Cerebellar nuclear complex (tissue), 1 donor: ENCODE measurements at places on chromosomes 4 and X.

DNA sequence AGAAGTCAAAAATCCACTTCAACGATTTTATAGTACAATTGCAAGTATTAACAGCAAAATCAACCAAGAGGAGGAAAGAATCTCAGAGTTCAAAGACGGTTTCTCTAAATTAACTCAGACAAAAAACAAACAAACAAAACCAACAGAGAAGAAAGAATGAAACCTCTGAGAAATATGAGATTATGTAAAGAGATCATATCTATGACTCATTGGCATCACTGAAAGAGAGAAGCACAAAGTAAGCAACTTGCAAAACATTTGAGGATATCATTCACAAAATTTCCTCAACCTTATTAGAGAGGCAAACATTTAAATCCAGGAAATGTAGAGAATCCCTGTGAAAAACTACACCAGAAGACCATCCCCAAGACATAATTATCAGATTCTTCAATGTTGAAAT, 370.4 kb downstream of the INPP4B start:
- DNase-seq: no peak

- DNase-seq: no peak
These were observed 319.5 kb upstream of the NOCT start for GRCh38 chr4:138696058-138696457.

DNA sequence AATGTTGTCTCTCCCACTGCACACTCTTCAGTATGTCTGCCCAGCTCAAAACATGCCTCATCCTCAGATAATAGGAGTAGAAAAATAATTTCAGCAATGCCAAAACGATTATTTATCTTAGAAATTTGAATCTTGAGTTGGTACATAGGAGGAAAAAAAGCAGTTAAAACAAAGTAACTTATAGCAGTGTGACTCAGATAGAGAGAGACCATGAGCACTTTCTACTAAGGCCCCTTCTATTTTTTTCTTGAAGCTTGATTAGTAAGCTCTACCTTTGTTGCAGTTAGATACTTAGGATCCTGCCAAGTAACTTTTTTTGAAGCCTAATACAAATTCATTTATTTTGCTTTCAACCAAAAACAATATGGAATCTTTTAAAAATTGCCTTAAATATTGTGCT, 212.3 kb downstream of the MAD2L1 start:
- no peak for DNase-seq

GRCh38 chr4:14868426-14869395, 133.6 kb upstream of the CPEB2 start:
- no peak for DNase-seq

GRCh38 chr4:170675568-170676262, 586.0 kb upstream of the AADAT start:
- DNase-seq: no peak

GRCh38 chrX:69493766-69494165, 10.4 kb upstream of the NALF2 start:
- DNase-seq: no peak

GRCh38 chrX:9318766-9319165, 146.1 kb upstream of the TBL1X start:
- no peak for DNase-seq

GRCh38 chr4:85776579-85776978, 301.6 kb downstream of the ARHGAP24 start:
- DNase-seq: no peak

- DNase-seq: no peak
These were observed 1219.3 kb upstream of the PRKX start for GRCh38 chrX:4932790-4933189.

GRCh38 chrX:108415891-108416290, 22.3 kb downstream of the COL4A6 start:
- DNase-seq: no peak

DNA sequence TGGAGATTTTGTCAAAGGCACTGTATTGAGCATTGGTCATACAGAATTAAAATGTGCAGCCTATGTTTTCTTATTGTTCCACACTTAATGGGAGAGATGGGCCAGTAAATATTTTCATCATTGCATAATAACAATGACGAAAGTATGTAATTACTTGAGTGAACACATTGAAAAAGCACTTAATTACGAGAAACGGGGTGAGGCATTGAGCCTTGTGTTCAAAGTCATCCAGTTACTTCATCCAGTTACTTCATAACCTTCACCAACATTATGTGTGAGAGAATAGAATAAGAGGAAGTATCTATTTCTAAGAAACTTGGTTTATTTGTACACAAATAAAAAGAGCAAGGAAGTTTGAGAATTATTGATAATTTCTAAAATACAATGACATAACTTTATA, 1427.0 kb downstream of the ADGRL3 start:
- no peak for DNase-seq

- DNase-seq: no peak
These were observed 116.8 kb downstream of the SCD5 start for GRCh38 chr4:82681754-82682153.

DNA sequence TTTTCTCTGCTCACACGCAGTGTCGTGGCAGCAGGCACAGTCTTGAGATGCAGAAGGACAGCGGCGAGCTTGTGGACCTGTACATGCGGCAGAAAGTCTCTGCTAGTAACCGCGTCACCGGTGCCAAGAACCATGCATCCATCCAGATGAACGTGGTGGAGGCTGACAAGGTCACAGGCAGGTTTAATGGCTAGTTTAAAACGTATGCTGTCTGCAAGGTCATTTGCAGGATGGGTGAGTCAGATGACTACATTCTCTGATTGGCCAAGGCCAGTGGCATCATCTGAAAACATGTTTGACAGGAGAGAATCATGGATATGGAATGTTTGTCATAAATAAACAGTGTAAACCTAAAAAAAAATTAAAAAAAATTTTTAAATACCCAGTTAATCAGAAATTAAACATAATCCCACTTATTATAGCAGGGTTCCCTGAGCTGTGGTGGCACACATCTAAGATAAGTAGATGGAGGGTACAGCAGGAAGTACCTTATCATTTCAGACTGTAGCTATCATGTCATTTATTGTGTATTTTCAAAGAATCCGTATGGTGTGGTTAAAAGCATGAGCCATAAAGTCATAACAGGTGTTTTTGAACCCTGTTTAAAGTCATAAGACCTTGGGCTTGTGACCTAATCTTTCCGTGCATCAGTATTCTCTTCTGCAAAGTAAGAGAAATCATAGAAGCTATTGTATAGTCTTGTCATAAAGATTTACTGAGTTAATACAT, 7.5 kb upstream of the BMP2K start:
- DNase-seq: no peak

GRCh38 chrX:136691028-136691809, 43.3 kb downstream of the CD40LG start:
- DNase-seq: no peak

- no peak for DNase-seq
These were observed 86.6 kb downstream of the ZNF330 start for GRCh38 chr4:141307241-141307689.
